ENCODE measurements at places on chromosomes 11 and 22.

DNA sequence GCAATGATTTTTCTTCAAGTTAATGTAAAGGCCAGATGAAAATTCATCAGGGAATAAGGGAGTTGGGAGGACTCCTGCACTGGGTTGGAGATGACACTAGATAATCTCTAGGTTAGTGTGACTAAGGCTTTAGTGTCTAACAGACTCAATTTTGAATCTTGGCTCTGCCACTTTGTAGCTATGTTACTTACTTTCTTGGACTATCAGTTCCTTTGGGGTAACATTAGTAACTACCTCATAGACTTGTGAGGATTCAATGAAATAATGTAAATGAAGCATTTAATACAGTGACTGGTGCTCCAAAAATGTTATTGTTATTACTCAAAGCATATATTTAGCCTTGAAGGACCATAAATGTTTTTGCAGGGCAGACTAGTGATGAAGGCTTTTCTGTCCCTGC is 9.6 kb upstream of the CCDC89 start:
- DNase-seq, result no peak

DNA sequence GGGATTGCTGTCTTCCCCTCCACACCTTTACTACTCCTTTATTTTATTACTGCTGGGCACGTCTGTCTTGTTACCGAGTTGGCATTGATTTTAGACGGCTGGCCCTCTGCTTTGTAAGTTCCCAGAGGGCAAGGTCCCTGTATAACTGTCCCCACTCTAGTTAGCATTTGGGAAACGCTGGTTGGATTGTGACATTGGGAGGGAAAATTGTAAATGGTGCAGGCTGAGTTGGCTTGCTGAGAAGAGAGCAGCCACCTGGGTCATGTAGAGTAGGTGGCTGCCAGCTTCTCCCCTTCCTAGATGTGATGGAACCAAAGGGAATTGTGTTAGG is 1.7 kb downstream of the TAB1 start:
- no peak for DNase-seq

DNA sequence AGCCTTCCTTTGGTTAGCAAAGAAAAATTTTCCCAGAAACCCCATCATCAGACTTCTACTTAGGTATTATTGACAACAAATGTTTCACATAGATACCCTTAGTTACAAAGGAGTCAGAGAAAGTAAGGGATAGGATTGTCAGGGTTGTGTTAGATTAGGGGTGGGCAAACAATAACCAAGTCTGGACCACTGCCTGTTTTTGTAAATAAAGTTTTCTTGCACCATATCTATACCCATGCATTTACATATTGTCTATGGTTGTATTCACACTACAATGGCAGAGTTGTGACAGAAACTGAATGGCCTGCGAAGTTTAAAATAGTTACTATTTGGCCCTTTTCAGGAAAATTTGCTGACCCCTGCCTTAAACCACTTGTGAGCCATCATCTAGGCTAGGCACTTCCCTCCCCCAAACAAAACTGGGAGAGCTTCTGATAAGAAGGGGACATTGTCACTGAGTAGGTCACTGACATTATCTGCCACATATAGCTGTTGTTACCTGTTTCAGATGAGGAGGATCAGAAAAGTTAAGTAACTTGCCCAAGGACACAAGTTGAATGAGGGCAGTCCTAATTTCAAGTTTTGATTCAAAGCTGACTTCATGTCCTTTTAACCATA is 40.7 kb upstream of the TMEM135 start:
- DNase-seq, result no peak

GRCh38 chr11:130437848-130438247 is 9.4 kb upstream of the ADAMTS8 start:
- DNase-seq, result no peak

DNA sequence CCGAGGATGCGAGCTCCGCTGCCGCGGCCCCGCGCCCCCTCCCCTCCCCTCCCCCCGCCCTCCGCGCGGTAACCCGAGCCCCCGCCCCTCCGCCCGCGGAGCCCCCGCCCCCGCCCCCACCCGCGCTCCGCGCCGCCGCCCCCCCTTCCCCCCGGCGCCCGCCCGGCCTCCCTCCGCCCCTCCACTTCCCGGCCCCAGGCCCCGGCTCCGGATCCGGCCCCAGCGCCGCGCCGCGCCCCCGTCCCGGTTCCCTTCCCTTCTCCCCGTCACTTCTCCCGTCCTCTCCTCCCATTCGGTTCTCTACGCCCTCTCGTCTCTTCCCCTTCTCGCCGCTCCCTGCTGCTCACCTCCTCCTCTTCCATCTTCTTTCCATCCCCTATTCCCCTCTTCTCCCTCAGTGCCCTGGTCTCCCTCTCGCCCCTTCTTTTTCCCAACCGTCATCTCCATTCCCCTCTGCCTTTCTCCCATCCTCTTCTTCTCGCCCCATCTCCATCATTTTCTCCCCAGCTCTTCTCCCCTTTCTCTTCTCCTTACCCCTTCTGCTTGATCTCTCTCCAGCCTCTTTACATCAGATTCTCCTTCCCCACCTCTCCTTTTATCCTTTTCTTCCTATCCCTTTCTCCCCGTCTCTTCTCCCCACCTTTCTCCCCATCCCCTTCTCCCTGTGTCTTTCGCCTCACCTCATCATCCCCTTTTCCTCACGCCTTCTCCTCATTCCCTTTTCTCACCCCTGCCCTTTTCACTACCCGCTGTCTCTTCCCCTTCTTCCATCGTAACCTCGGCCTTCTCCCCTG is at the start of gene DCHS1:
Gene DCHS1, minus strand, starts transcription at position 20 of the 794 bp plus-strand sequence. CDS start 14,196 bp downstream, outside the sequence.
- DNase-seq, result no peak

DNA sequence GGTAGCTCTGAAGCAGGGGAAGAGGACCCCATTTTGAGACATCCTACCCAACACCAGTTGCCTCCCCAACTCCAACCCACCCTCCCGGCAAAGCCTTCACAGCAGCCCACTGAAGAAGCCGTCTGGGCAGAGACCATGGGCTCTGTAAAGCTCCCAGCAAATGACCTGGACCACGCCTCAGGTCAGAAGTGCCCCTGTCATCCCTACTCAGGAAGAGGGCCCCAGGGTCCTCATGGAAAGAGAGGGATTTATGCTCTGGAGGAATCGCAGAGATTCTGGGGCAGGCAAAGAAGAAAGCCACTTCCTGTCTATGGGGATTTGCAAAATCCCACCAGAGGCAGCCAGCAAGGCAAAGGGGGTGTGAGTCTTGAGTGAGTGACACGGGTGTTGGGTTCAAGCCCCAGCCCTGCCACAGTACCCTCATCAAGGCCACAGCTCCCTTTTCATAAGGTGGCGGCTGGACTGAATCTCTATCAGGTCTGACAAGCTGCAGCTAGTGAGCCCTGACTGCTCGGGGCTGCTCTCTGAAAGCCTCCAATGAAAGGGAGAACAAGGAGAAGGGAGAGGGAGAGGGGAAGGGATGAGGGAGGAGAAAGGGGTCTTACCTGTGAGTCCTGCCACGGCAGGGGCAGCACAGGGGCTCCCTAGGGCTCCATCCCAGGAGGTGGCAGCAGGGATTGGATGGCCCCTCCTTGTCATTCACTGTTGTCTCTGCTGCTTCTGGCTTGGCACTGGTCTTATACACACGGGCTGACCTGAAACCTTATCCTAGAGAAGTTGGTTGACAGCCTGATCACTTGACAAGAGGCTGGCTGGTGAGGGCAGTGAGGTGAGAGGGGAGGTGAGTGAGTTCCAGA is at the start of gene UCP3:
Gene UCP3, minus strand, starts transcription at position 713 of the 857 bp plus-strand sequence. CDS start 2,043 bp downstream, outside the sequence.
- no peak for DNase-seq

DNA sequence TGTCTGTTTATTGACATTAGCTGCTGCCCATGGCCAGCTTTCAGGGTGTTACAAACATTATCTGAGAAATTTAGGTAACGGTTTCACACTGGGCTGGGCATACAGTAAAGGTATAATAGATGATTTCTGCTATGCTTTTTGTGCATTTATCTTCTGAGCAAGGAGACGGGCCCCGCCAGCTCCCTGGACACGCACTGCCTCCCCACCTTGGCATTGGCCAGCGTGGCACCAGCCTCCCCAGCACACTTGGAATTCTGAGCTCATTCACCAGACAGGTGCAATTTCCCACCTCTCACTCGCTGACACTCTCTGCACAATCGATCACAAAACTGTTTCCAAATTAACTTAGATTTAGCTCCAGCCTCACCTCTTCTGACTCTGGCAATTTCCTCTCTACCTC is 222.8 kb downstream of the CEP164 start:
- no peak for DNase-seq

GRCh38 chr22:20550851-20551744 is 43.7 kb downstream of the MED15 start:
- DNase-seq, result peak; percentile 57

DNA sequence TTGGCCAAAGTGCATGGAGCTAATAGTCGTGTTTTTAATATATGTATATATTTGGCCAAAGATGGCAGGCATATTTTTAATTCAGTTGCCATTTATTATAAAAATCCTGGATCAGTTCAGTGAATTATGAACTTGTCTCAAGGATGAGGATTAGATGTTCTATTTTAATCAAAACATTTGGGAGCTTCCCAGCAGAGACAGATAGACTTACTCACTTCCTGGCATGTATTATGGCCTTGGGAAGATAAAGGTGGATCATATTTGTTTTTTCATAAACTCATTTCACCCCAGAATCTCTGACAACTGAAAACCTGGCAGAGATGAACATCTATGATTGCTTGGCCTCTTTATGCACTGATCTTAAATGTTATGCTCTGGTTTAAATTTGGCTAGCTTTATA is 148.8 kb downstream of the NCAM1 start:
- no peak for DNase-seq

DNA sequence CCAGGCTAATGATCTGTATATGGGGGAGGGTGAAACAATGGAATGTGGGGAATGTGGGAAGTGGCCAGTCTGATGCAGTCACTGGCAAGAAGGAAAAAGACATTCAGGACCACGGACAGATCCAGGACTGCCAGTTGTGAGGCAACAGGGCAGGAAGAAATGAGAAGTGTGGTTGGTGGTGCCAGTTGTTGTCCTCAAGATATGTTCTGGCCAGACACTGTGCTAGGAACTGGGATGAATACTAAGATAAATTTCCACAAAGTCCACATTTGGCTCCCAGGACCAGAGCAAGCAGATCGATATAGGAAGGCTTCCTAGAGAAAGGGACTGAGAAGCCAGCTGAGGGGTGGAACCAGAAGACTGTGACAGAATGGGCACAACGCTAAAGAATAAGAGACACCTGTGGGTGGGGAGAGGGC is 6.8 kb upstream of the TPBGL start:
- no peak for DNase-seq

- DNase-seq, result no peak
Measured at GRCh38 chr11:75527938-75528735, 2.4 kb upstream of the GDPD5 start.

- DNase-seq, result no peak
Measured at GRCh38 chr22:50504369-50505211, 2.9 kb downstream of the LMF2 start.

GRCh38 chr22:27157666-27158370 is 500.4 kb downstream of the MIAT start:
- no peak for DNase-seq

GRCh38 chr11:3153291-3153861 is 11.7 kb downstream of the OSBPL5 start:
- peak; percentile 13 for DNase-seq

DNA sequence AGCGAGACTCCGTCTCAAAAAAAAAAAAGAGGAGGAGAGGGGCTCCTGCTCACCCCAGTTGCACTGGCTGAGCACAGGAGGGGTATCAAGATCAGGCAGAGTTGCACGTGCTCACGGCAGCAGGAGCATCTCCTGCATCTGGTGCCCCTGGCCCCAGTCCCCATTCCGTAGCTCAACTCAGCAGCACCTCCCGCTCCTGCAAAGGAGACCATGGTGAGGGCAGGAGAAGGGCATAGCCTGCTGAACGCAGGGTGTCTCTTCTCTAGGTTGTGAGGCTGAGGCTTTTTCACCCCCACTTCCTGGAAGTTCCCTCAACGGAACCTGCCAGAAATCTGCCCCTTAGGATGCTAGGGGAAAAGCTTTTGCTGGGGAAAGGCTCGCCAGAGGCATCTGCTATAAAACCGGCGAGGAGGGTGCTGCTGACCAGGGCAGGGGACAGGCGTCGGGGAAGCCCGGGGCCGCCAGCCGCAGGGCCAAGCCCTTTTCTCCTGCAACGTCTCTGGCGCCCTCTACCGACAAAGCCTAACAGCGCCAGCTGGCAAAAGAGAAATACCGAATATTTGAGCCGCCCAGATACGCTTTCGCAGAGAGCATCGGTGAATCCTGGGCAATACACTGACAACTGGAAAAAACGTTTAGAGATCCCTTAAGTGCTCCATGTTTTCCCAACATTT is 1.0 kb upstream of the PPP6R2 start:
- peak; percentile 70 for DNase-seq

DNA sequence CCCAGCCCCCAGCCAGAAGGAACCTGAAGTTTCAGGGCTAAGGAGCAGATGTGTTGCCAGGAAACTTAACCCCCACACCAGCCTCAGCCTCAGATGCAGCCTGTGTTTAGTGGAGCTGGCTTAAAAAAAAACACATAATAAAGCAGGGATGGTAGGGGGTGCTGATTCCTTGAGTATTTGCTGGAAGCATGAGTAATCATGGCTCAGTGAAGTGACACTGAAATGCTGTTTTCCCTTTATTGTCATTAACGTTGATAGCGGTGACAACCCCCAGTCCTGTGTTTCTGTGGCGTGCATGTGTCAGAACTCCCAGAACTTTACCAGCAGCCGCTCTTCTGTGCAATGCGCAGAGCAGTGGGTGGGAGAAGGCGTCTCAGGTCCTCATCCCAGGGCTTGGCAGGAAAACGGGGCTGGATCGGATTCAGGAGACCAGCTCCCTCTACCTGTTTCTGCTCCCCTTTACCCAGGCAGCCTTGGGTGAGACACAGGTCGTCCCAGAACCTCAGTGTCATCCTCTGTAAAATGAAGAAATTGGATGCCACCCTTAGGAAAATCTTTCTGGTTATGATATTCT is 1282.1 kb downstream of the TBC1D22A start:
- no peak for DNase-seq

GRCh38 chr11:114192841-114193389 is 103.3 kb upstream of the NNMT start:
- no peak for DNase-seq

- DNase-seq, result no peak
Measured at GRCh38 chr22:25027043-25027906, 74.8 kb downstream of the KIAA1671 start.

- no peak for DNase-seq
Measured at GRCh38 chr11:133386852-133387251, 145.4 kb downstream of the OPCML start.

- DNase-seq, result no peak
Measured at GRCh38 chr22:20577549-20577975, 70.2 kb downstream of the MED15 start.

- DNase-seq, result peak; percentile 22
Measured at GRCh38 chr22:22397292-22397870, 111.2 kb downstream of the ZNF280B start.

- DNase-seq, result no peak
Measured at GRCh38 chr11:36976741-36977140, 378.7 kb upstream of the RAG2 start.

GRCh38 chr11:11157185-11157584 is 195.9 kb downstream of the CSNK2A3 start:
- DNase-seq, result no peak

DNA sequence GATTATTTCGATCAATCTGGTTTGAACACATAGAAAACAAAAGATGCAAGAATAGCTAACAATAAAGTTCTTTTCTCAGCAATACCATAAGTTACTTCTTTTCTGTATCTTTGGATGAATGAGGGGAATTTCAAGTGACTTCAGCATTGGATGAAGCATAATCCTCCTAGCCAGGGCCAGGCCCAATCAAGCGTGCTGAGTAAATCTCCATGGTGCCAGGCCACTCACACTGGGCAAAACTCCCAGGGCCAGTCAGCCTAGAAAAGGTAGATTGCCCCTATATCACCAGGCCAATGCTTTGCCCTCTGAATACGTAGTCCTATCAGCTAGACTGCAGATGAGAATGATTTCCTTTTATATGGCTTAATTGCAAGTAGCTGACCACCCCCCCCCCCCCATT is 6.0 kb downstream of the CNTF start:
- no peak for DNase-seq

GRCh38 chr11:4393858-4394223 is 339 bp upstream of the TRIM21 start:
- DNase-seq, result no peak

All from anterior cingulate cortex (tissue), 58 donors.